NCI-H1092 (cell line): ENCODE measurements at places on chromosomes 2 and 18.

- DNase-seq = no peak
These were observed 493 bp downstream of the FN1 start for GRCh38 chr2:215435280-215435869.

GRCh38 chr2:223300326-223300725, 248.3 kb downstream of the KCNE4 start:
- no peak for DNase-seq

- no peak for DNase-seq
These were observed 19.4 kb downstream of the CENPA start for GRCh38 chr2:26805241-26805676.

DNA sequence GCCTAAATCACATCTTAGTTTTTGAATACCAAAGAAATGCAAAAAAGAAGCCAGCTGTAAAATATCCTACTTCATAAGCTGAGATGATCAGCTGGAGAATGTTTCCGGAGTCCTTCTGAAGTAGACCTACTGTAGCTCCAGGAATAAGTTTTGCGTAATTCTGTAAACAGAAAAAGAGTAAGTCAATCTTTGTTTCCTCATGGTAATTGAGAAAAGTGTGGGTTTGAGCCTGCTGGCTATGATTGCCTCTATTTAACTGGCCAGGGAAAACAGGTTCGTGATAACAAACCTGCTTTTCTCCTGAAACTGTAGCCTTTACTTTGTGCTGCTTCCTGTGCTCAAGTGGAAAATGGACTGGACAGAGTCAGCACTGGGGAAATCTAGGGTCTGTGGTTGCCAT, 58.2 kb downstream of the ITGB6 start:
- no peak for DNase-seq

DNA sequence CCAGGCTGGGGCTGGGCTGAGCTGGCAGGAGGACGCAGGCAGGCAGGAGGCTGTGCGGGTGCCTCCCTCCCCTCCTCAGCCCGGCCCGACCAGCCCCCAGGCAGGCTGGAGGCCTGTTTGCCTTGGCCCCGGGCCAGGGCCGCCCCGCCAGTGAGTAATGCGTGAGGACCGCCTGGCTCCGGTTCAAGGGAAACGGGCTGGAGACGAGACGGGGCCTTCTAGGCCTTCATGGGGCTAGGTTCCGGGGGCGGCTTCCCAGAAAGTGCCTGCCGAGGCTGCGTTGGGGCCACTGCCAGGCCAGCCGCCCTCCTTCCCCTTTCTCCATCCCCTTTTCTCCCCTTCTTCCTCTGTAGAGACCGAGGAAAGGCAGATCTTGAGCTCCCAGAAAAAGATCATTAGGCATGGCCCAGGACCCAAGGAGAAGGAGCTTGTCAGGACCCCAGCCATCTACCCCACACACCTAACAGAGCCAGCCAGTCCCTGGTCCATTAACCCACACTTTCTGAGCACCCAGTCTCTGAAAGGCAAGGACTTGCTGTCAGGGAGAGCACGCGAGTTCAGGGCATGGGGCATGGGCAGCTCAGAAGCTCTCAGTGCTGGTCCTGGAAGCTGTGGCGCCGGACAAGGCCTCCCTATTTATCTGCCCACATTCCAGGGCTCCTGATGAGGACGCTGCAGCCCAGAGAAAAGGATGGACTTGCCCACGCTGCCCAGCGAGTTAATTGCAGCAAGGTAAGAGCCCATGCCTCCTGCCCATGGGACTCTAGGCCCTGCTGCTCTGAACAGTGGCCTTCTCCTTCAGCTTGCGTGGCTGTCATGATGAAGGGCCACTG, 48.5 kb downstream of the SMAD7 start:
- DNase-seq = peak; percentile 95

DNA sequence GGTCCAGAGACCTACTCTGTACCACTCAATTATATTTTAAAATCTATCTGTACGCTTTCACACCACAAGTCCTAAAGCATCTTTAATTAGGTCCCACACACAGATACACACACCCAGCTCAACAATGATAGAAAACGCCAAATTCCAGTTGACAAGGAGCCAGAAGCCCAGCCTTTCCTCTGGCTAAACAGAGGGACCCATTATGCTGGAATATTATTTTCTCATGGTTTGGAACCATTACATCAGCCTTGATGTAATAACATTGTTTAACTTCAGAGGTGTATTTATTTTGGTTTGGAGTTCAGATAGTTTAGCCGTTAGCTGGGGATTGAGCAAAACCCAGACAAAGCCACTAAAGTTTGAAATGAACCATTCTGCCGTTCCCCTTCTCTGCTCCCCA, 14.0 kb upstream of the INHBB start:
- no peak for DNase-seq

GRCh38 chr2:173990970-173991819, 26.0 kb upstream of the SP3 start:
- peak; percentile 34 for DNase-seq

- DNase-seq = no peak
These were observed 169.9 kb upstream of the SLC39A10 start for GRCh38 chr2:195486987-195487644.

- DNase-seq = no peak
These were observed 1.6 kb downstream of the CRIM1 start for GRCh38 chr2:36356990-36357846.

GRCh38 chr2:226985583-226985946, 149.7 kb downstream of the RHBDD1 start:
- DNase-seq = no peak

DNA sequence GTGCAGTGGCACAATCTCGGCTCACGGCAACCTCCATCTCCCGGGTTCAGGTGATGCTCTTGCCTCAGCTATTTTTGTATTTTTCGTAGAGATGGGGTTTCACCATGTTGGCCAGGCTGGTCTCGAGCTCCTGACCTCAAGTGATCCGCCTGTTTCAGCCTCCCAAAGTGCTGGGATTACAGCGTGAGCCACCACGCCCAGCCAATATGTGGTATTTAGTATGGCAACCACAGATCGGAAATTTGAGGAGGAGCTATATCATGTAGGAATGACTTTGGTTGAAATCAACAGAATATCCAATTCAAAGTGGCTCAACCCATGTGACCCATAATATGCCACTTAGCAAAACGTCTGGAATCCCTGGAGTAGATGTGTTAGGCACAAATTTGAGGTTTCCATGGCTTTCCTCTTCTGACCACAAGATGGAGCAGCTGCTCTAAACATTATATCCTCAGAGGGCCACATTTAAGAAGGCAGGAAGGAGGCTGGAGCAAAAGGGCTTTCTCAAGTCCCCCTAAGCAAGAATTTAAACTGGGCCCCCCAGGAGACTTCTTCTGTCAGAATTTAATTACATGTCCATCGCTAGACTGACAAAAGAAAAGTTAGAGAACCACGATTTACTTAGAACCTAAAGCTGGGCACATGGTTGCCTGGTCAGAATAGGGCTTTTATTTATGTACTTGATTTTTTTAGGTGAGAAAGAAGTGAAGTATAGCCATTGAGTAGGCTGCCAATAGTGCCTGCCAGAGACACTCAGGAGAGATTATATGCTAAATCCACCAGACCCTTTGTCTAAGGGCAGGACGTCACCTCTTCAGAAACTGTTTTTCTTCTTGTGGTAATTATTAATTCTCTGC, 49.6 kb upstream of the ITSN2 start:
- peak; percentile 42 for DNase-seq

DNA sequence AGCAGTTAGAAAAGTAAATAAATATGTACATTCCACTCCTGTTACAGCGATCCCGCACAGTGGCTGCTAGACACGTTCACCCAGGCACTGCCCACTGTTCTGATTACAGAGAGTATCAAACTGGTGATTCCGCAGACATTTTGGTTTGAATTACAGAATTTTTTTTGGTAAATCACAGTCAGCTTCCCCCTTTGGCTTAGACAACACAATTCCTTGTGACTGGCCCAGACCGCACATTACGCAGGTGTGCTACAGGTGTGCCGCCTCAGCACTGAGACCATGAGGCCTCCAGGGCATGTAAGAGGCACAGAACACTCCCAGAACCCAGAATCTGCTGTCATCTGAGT, 112.3 kb downstream of the PXDN start:
- no peak for DNase-seq

- no peak for DNase-seq
These were observed 27.8 kb upstream of the COL6A3 start for GRCh38 chr2:237441605-237442274.

- no peak for DNase-seq
These were observed 15.5 kb upstream of the SIX2 start for GRCh38 chr2:45024600-45025291.

GRCh38 chr2:148853458-148853857, 21.6 kb upstream of the KIF5C start:
- no peak for DNase-seq

GRCh38 chr2:107809835-107810234, 16.9 kb upstream of the RGPD4 start:
- no peak for DNase-seq

DNA sequence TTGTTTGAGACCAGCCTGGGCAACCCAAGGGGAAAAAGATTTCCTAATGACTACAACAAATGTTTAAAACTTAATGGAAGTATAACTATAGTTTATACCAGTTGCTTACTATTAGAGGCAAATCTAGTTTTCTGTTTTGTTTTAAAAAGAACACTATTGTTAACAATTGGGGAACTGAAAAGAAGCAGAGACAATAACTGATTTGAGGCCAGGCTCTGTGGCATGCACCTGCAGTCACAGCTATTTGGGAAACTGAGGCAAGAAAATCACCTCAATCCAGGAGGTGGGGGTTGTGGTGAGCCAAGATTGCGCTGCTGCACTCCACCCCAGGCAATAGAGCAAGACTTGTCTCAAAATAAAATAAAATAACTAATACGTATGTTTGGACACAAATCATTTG, 28.2 kb upstream of the USP34 start:
- DNase-seq = no peak

DNA sequence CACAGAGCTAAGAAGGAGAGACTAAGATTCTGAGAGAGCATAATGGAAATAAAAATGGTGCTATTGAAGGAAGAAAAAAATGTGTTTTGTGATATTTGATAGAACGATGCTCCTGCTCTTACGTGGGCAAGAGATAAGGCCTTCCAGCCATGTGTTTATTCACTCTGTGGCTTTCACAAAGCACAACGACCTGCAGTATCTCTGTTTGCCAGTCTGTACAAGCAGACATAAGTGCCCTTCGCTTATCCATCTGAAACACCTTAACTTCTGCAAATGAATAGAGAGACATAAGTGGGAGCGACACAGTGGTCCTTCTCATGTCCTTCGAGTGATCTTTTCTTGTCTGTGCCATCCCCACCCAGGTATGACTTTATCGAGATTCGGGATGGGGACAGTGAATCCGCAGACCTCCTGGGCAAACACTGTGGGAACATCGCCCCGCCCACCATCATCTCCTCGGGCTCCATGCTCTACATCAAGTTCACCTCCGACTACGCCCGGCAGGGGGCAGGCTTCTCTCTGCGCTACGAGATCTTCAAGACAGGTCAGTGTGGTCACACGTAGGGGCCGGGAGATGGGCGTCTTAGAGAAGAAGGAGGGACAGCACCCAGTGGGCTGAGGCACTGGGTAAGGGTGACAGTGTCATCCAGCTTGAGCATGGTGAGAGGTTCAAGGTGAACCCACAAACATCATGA, 33.7 kb downstream of the NRP2 start:
- no peak for DNase-seq

DNA sequence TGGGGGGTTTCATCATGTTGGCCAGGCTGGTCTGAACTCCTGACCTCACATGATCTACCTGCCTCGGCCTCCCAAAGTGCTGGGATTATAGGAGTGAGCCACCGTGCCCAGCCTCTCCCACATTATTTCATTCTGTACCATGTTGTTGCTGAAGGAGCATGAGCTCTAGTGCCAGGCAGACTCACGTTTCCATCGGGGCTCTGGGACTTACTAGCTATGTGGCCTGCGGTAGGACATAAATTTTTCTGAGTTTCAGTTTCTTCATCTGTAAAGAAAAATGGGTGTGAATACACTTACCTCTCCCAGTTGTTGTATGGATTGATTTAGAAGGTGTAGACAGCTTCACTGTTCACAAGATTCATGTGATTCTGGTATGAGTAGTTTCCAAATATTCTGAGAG, 30.8 kb upstream of the CCL20 start:
- no peak for DNase-seq

- DNase-seq = peak; percentile 31
These were observed 3.2 kb downstream of the KLHL14 start for GRCh38 chr18:32769586-32770053.

DNA sequence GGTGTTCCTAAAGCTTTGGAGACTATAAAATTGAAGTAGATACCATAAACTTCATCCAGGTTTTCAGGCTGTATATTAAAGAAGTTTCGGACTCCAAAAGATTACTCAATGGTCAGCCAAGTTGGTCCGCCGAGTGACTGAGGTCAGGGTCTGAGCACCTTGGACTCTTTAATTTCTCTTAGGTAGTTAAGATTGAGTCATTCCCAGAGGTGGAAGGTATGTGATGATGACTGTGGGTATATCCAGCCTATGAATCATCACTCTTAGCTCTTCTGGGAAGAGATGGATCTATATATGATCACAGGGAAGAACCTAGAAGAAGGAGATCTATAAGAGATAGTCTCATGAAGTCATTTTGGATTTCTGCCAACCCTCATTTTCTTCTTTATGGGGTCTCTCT, 3.3 kb downstream of the ITGA6 start:
- no peak for DNase-seq

GRCh38 chr2:2232167-2232566, 98.9 kb downstream of the MYT1L start:
- no peak for DNase-seq

GRCh38 chr2:219460424-219460926, 25.8 kb downstream of the SPEG start:
- DNase-seq = peak; percentile 54
